ENCODE measurements at places on chromosomes 16 and 17.

DNA sequence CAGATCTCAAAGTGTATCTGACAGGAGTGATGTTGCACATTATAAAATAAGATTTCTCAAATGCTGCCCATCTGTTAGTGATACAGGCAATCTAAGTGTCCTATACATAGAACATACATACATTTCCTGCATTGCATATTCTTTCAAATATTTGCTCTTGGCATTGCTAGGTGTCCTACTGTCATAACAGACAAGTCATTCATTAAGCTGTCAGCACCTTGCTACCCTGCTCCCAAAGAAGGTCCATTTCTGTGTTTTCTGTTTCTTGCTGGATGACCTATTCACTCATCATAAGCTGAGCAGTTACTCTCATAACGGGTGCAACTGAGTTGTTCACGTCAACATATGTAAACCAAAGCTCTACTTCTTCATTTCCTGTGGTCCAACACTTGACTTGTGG is 719.0 kb downstream of the KCNJ2 start:
- DNase-seq: no peak

- peak; percentile 82 for DNase-seq
Observed at GRCh38 chr16:84511180-84511800, 6.8 kb upstream of the MEAK7 start.

DNA sequence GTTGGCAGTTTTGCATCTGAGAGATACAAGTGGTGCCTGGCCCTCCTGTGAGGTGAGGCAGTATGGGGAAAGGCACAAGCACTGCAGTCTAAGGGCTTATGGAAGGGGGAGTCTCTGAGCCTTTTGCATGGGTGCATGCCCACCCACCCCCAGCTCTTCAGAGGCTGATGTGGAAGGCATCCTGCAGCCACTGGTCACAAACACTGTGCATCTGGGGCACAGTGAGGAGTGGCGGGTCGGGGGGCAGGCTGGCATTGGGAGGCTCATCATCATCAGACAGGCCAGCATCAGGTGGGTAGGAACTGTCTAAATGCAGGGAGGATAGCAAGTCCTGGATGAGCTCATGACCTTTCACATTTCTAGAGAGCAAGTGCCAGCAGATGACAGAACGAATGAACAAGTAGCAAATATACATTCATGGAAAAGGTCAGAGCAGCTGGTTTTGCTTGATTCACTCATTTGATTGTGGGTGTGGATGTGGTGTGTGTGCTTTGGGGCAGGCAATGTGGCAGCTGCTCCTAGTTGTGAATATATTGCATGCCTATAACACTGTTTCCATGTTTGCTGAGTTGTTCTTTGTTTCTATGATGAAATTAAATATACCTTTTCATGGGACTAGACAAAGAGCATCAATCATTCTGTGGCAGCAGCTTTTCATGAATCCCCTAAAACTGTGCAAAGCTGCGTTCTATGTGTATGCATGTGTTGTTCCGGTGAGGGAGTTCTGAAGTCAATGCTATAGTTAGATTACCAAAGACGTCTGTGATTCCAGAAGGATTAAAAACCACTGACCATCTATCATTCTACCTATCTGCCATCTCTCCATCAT is 29.2 kb downstream of the TRIM25 start:
- DNase-seq: no peak

DNA sequence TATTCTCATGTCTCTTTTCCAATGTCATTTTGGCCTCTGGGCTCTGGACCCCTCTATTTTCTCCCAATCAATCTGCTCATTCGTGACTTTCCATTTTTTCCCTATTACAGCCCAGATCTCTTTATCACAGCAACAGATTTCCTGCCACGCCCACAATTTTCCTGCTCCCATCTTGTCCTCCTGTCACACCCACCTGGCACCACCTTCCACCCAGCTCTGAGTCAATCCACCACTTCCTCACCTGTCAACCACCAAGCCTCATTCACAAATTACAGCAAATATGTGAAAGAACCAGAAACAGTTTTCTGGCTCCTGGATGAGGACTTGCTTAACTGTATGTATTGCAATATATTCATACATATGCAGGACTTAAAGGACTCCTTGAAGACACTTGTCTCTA is 311.3 kb downstream of the GRIN2A start:
- no peak for DNase-seq

- DNase-seq: peak; percentile 32
Observed at GRCh38 chr16:648071-648780, 939 bp upstream of the WDR90 start.

DNA sequence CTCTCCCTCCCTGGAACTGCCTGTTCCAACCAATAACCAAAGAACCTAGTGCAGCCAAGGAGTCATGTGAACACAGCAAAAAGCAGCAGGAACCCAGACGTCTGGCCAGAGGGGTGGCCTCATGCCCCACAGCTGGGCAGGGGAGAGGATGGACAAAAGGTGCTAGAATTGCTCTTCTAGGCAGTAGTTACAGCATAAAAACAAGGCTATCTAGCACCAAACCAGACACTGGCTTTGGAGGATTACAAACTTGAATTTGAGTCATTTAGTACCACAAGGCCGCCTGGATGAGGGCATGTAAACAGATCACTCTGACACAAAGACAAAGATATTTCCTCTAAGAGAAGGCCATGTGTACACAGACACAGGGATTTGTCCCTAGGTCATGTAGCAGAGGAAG is 423.3 kb upstream of the MAF start:
- peak; percentile 74 for DNase-seq

GRCh38 chr16:56860226-56861020 is 4.6 kb upstream of the SLC12A3 start:
- DNase-seq: no peak

GRCh38 chr16:85423631-85424030 is 189.5 kb upstream of the GSE1 start:
- no peak for DNase-seq

DNA sequence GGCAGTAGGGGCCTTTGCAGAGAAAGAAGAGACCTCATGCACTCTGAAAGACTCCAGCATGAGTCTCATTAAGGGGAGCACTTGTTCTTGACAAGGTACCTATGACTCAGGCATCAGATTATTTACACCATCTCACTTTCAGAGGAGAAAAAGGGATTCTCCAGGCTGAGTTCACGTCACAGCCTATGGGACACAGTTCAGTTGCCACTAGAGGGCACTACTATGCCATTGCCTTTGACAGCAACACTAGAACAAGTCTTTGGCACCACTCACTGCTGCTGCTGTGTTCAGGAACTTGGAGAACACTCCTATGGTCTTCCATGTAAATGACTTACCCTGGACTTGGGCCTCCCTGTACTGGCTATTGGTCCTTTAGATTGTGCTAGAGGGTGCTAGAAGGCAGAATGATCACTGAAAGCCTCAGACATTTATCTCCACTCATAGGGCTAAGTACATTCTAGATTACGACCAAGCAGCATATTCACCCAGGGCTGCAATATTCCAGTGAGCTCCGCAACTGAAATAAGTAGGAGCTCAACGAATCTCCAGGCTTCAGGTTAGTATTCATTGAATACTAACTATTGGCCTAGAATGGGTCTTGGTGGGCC is 225.1 kb upstream of the CA10 start:
- peak; percentile 24 for DNase-seq

DNA sequence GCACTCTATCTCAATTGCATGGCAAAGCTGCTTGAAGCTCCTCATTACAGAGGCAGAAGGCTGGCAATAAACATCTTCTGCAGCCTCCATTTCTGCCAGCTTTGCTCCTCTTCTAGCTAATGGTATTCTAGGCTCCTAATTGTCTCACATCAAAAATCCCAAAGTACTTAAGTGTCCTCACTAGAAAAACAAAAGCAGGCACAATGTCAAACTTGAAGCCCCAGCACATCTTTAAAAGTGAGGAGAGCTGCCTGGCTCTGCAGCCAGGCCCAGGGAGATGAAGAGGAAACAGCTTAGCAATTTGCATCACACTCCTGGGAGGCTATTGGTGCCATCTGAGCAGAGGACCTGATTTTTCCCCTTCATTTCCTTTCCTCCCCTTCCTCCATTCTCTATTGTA is 197.1 kb downstream of the KCNJ2 start:
- DNase-seq: no peak

GRCh38 chr16:68636064-68636560 is 9.0 kb upstream of the CDH3 start:
- peak; percentile 19 for DNase-seq

DNA sequence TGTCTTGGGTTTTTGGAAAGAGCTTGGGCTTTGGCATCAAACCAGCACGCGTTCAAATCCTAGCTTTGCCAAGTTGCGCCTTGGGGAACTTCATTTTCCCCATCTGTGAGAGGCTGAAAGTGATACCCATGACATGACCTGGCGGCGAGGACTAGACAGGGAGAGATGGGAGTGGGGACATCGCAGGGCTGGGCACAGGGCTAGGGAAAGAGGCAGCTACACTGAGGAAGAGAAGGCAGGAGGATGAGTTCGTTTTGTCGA is 202.9 kb downstream of the IRF8 start:
- DNase-seq: no peak

GRCh38 chr16:69116256-69116875 is 10.9 kb downstream of the HAS3 start:
- no peak for DNase-seq

- DNase-seq: no peak
Observed at GRCh38 chr16:68499006-68499405, 40.1 kb upstream of the ZFP90 start.

GRCh38 chr17:3635474-3636153 is 436 bp downstream of the SHPK start:
- DNase-seq: no peak

DNA sequence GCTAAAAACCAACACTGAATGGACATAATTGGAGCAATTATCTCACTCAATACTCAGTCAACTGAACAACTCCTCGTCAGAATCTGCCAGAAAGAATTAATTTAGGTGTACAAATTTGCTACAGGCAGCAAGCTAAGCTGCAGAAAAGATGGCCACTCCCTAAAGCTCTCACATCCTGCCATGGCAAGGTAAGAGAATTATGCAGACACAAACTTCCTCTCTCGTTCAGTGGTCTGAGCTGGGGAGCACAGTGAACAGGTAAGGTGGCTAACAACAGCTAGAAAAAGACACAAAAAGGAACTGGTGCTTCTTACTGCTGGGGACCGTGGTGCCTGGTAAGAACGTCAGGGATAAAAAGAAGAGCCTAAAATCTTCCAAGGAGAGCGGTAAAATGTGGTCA is 74.9 kb upstream of the BCAR1 start:
- DNase-seq: no peak

- no peak for DNase-seq
Observed at GRCh38 chr17:77531002-77531401, 390.2 kb downstream of the SEC14L1 start.

GRCh38 chr16:50455288-50455845 is 86.6 kb upstream of the BRD7 start:
- DNase-seq: no peak

DNA sequence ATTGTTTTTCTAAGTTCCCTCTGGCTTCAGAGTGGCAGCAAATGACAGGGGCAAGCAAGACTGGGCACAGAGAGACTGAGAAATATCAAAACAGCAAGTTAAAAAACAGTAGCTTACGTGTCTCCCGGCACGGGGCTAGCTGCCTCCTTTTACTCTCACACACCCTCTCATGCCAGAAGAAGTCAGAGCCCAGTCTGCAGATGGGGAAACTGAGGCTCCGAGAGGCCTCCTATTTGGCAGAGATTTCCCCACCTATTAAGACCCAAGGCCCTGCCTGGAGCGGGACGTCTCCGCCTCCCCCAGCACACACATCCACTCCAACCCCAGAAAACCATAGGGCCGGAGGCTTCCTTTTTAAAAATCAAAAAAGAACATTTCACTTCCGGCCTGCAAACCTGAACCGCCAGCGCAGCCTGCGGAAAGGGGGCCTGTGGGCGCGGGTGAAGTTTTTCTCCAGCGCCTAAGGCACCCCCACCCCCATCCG is 832 bp downstream of the CARHSP1 start:
- peak; percentile 77 for DNase-seq

DNA sequence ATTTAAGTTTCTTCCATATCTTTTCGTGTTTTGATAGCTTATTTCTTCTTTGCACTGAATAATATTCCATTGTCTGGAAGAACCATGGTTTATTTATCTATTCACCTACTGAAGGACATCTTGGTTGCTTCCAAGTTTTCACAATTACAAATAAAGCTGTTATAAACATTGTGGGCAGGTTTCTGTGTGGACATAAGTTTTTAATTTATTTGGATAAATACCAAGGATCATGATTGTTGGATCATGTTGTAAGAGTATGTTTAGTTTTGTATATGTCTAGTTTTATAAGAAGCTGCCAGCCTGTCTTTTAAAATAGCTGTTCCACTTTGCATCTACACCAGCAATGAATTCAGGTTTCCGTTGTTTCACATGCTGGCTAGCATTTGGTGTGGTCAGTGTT is 339.4 kb downstream of the CDH11 start:
- DNase-seq: peak; percentile 2

GRCh38 chr17:37450112-37450511 is 39.6 kb upstream of the DUSP14 start:
- DNase-seq: no peak

- peak; percentile 14 for DNase-seq
Observed at GRCh38 chr16:20944861-20945574, 44.4 kb downstream of the LYRM1 start.

DNA sequence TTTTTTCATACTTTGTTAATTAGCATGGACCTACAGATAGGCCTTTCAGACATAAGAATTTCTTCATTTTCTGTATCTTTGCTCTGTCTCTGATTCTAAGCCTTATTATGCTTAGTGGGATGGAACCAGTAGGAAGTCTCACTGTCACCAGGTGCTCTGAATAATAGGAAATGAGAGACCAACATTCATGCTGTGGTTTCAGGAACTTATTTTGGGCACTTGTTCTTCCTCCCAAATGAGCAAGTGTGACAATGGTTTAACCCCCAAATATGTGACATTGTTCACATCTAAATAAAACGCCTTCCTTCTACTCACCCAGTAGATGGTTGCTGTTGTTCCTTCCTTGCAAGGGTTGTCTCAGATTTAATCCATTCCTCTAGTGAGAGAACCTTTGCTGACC is 100.2 kb downstream of the SYCE1L start:
- no peak for DNase-seq

DNA sequence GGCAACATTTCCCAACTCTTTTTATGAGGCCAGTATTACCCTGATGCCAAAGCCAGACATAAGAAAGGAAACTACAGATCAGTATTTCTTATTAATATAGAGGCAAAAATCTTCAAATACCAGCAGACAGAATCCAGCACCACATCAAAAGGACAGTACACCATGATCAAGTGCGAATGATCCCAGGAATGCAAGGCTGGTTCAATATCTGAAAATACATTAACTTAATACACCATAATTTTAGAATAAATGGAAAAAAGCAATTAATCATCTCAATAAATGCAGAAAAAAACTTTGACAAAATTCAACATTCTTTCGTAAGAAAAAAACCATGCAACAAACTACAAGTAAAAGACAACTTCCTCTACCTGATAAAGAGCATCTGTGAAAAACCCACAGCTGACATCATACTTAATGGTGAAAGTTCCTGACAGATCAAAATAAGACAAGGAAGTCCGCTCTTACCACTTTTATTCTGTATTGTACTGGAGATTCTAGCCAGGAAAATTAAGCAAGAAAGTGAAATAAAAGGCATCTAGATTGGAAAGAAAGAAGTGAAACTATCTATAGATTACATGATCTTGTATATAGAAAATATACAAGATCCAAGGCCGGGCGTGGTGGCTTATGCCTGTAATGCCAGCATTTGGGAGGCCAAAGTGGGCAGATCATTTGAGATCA is 26.4 kb upstream of the MAPK3 start:
- DNase-seq: no peak

- no peak for DNase-seq
Observed at GRCh38 chr17:75576661-75577060, 10.9 kb upstream of the MYO15B start.

- no peak for DNase-seq
Observed at GRCh38 chr17:77133087-77133638, 7.6 kb upstream of the SEC14L1 start.

GRCh38 chr17:35947156-35947585 is 3.7 kb upstream of the LYZL6 start:
- DNase-seq: peak; percentile 21

GRCh38 chr17:60902399-60902798 is 224.7 kb downstream of the BCAS3 start:
- peak; percentile 60 for DNase-seq
